Kidney (tissue), 22 donors: ENCODE measurements at places on chromosomes 5 and 9.

GRCh38 chr5:173922527-173922926 is 34.4 kb downstream of the CPEB4 start:
- H3K4me3 ChIP-seq = no peak overlapping the region
- DNase-seq = no peak
- H3K36me3 ChIP-seq = no peaks in the 10 kb centered on the region
- H3K27ac ChIP-seq = no peak overlapping the region
- H3K27me3 ChIP-seq = no peaks in the 10 kb centered on the region
- peaks cover 36% of the 10 kb centered on the region for H3K4me1 ChIP-seq

- H3K27me3 ChIP-seq = no peaks in the 10 kb centered on the region
- no peaks in the 10 kb centered on the region for H3K4me1 ChIP-seq
- DNase-seq = no peak
- H3K36me3 ChIP-seq = no peaks in the 10 kb centered on the region
- H3K27ac ChIP-seq = no peak overlapping the region
These were observed 57.0 kb upstream of the RNF180 start for GRCh38 chr5:64108674-64109073.

GRCh38 chr5:54663866-54664265 is 146.3 kb downstream of the SNX18 start:
- no peaks in the 10 kb centered on the region for H3K27me3 ChIP-seq
- no peak for DNase-seq
- H3K36me3 ChIP-seq = no peaks in the 10 kb centered on the region
- H3K4me3 ChIP-seq = no peak overlapping the region

DNA sequence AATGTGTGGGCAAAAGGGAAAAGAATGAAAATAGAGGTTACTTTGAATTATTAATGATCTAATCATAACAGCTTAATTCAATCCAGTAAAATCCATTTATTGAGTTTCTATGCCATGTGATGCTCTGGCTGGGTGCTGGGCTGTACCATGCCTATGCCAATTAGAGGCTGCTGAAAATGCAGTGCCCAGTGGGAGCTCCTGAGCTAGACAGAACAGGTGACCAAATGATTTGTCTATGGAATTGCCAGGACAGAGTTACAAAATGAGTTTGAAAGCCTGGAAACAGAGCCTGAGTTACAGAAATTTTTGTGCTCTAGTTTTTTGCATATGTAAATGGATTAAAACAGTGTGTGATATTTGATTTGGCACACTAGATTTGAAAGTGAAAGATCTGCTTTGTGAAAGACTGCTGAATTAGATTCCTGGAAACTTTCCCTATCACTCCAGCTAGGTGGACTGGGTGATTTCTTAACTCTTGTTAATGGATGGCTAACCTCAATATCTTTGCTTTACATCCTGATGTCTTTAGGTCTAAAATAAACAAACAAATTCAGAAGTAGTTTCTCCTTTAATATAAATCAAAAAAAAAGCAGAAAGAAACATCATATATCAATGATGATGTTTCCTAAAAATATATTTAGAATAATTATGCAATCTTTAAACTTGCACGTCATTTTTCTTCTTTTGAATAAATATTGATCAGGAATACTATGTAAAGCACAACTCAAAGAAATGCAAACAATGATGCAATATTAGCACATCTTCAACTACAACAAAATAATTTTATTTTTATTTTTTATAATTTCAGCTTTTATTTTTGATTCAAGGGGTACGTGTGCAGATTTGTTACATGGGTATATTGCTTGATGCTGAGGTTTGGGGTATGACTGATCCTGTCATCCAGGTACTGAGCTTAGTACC is 194.8 kb upstream of the FBXL7 start:
- no peaks in the 10 kb centered on the region for H3K36me3 ChIP-seq
- no peak overlapping the region for H3K27ac ChIP-seq
- H3K27me3 ChIP-seq = no peaks in the 10 kb centered on the region
